CD4-positive, alpha-beta T cell treated with Interleukin-4 for 1 hour (primary cell): ENCODE measurements at places on chromosomes 5 and 9.
A peak's percentile ranks its signal among the peaks of the same experiment; 100 is the strongest.

DNA sequence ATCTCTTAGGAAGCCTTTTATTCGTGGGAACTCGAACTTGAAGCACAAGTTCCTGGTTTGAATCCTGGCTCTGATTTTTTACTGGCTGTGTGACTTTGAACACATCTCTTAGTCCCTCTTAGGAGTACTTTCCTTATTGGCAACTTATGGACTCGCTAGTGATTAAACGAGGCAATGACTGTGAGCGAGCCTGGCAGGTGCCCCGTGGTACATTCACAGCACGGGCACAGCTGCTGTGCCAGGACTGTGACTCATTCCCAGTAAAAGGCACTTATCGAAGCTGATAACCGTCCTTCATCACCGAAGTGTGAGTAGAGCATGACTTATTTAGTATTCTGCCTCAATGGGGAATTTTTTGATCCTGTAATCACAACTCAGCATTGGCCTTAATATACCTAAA, 22.7 kb downstream of the CFAP90 start:
- DNase-seq, result no peak

DNA sequence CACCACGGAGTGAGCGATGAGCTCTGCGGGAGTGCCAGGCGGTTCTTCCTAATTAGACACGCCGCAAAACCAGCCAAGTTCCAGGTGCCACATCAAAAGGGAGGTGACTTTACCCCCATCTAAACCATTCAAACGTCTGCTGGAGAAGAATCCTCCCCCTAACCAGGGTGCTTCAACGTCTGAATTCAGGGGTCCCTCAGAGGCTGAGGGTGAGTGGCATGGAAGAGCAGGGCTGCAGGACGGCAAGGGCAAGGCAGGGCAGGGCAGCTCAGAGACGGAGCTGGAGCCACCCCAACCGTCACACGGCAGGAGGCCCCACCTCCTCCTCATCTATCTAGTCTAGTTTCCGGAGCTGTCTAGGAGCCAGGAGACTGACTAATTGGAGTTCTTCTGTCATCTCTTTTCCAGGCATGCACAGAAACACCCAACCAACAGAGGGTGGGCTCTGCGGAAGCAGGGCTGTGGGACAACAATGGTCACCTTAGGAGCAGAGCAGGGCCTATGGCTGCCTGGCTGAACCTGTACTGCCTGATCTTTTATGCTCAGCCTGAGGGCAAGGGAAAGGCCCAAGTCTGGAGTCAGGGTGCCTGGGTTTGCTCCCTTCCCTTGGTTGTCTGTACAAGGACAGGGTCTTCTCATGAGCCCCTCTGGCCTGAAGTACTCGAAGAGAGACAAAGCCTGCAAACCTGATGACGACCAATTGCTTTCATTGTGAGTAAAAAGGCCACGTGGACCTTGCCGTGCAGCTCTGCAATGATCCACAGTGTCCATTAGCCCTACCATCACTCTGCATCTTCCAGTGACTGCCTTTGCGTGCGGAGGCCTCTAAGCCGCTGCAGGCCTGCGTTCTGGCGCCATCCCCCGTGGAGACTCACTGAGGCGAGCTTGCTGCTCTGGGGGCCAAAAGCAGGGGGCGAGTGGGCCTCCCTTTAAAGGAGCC, 81.0 kb upstream of the SLC25A51 start:
- DNase-seq, result no peak

GRCh38 chr9:22141908-22142307, 132.8 kb upstream of the CDKN2B start:
- DNase-seq, result no peak

- no peak for DNase-seq
These were observed 134.7 kb upstream of the ZNF608 start for GRCh38 chr5:124880903-124881697.

DNA sequence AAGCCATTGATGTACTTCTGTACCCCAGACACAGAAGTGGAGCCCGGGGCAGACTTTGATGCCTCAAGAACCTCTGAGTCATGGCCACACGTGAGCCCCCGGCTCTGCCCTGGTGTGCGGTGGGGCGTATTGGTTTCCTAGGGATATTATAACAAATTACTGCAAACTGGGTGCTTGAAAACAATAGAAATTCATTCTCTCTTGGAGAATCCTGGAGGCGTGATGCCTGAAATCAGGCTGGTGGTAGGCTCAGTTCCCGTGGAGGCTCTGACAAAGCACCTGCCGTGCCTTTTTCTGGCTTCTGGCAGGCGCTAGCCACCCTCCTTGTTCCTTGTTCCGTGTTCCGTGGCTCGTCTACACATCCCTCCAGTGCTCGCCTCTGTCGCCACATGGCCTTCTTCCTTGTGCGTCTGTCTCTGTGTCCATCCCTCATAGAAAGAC, 24.2 kb downstream of the NEK6 start:
- DNase-seq, result peak; percentile 45

- DNase-seq, result no peak
These were observed 13.5 kb downstream of the NR6A1 start for GRCh38 chr9:124757616-124758015.
